Liver (tissue), 10 donors: ENCODE measurements at places on chromosomes 2 and 18. TPM values are rescaled to one million over a fixed set of nuclear protein-coding genes. Genes with fewer than 3 reads are reported as not detected.

Gene COLEC12
- total RNA-seq = 1.6 TPM

Gene STK39
- 1.8 TPM for total RNA-seq

Gene ABCG8
- total RNA-seq = 16.8 TPM

Gene AGAP1
- total RNA-seq = 8.5 TPM

Gene POU3F3
- total RNA-seq = not detected

Gene SIGLEC15
- total RNA-seq = 0.42 TPM

Gene NOL4
- 0.17 TPM for total RNA-seq
